ENCODE measurements at places on chromosomes 4 and X.
A peak's percentile ranks its signal among the peaks of the same experiment; 100 is the strongest.

- no peak for DNase-seq
Observed at GRCh38 chr4:5124876-5125275, 73.6 kb downstream of the STK32B start.

GRCh38 chr4:150256841-150257730 is 178.8 kb downstream of the DCLK2 start:
- no peak for DNase-seq

GRCh38 chr4:39715788-39716187 is 17.9 kb downstream of the UBE2K start:
- no peak for DNase-seq

- no peak for DNase-seq
Observed at GRCh38 chrX:139093201-139093600, 381.7 kb upstream of the FGF13 start.

- no peak for DNase-seq
Observed at GRCh38 chr4:11503166-11503565, 74.5 kb upstream of the HS3ST1 start.

DNA sequence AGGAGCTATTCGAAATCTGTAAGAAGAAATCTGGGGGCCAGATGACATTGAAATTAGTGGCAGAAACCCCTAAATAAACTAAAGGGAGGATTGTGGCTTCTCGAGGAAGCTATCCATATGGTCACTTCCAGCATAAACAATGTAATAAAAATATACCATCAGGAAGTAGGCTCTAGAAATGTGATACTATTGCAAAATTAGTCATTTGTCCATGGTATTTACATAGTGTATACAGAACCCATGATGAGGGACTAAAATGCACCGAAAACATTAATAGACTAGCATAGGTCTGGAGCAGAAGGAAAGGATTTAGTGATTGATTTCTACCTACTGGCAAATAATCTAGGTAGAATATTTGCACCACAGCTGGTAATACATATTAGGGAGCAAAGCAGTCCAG is 1344.0 kb downstream of the FSTL5 start:
- no peak for DNase-seq

GRCh38 chr4:100936661-100937375 is 410.5 kb downstream of the PPP3CA start:
- DNase-seq: no peak

DNA sequence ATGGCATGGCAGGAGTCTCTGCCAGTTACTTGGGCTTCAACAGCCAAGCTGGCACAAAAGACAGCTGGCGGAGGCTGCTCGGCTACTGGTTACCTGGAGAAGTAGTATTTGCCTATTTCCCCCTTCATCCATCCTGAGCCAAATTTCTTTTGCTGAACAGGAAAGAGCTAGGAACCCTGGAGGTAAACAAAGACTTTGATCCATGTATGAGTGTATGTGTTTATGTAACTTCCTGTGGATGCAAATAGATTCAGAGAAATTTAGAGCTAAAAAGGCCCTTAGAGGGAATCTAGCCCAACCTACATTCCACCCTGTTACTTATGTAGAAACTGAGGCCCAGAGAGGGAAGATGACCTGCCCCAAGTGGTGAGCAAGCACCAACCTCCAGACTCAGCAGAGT is 11.2 kb downstream of the AWAT2 start:
- no peak for DNase-seq

- no peak for DNase-seq
Observed at GRCh38 chr4:171794528-171794927, 18.7 kb upstream of the GALNTL6 start.

DNA sequence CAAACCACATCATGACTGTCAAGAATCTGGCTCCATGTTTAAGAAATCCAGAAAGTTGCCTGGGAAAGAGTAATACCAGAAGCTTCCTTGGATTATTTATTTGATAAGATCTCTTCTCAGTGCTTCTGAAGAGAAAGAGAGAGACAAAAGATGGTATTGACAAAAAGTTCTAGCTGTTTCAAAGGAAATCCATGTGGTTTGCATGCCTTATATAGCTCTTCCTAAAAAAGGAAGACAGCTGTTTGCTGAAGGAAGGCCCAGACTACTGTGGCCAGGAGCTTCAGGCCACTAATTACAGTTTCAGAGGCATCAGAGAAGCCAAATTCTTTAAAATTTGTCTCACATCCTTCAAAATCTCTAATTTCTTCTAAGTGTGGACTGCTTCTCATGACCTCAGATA is 565.2 kb upstream of the SLIT2 start:
- no peak for DNase-seq

- no peak for DNase-seq
Observed at GRCh38 chr4:144304025-144304424, 163.5 kb upstream of the GYPA start.

- peak; percentile 3 for DNase-seq
Observed at GRCh38 chrX:120087289-120088017, 10.0 kb upstream of the RHOXF2B start.

DNA sequence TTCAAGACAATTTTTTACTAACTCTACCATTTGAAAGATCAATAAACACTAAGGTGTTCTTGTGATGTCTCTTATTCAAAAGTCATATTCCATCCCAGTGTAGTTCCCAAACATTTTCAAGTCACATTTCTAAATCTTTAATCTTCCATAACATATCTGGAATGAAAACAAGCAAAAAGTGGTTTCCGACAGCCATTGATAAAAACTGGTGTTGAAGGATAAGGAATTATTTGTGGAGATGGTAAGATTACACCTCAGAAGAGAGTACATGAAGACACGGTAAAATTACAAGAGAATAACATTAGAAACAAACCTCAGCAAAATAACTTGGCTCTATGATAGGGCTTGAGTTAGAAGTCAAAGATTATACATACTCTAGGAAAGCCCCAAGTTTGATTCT is 4.3 kb downstream of the CHIC2 start:
- no peak for DNase-seq

GRCh38 chr4:182823576-182823975 is 93.6 kb downstream of the DCTD start:
- no peak for DNase-seq

- peak; percentile 31 for DNase-seq
Observed at GRCh38 chrX:18698737-18699650, 8.5 kb upstream of the PPEF1 start.

- no peak for DNase-seq
Observed at GRCh38 chr4:15695729-15696128, 7.1 kb upstream of the BST1 start.

DNA sequence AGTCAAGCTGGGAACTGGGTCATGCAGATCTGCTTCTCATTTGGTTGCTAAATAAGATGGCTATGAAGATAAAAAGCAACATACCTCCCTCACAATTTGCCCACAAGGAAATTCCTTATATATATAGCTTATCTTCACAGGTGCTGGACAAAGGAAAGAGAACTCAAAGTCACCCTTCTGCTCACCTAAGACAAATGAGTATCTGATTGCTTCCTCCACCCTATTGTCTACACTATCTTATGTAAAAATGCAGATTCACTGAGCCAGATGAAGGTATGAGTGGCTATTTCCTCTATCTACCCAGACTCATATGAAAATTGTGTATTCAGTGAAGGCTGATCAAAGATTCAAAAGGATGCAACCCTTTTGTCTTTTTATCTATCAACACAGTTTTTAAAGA is 50.8 kb downstream of the CHM start:
- DNase-seq: no peak
